Activated naive CD8-positive, alpha-beta T cell treated with anti-CD3 and anti-CD28 coated beads, Interleukin-2, amount 10 ng/mL, durations not matched to agents 7 days and 5 days (primary cell): ENCODE measurements at places on chromosomes 11 and 22. TPM values are rescaled to one million over a fixed set of nuclear protein-coding genes. Genes with fewer than 3 reads are reported as not detected.
A peak's percentile ranks its signal among the peaks of the same experiment; 100 is the strongest.

GRCh38 chr22:36228944-36229343 lies 10.4 kb downstream of the APOL2 start:
- DNase-seq = no peak

- peak; percentile 39 for DNase-seq
Observed at GRCh38 chr11:104705490-104706190, 192.6 kb downstream of the CASP12 start.

DNA sequence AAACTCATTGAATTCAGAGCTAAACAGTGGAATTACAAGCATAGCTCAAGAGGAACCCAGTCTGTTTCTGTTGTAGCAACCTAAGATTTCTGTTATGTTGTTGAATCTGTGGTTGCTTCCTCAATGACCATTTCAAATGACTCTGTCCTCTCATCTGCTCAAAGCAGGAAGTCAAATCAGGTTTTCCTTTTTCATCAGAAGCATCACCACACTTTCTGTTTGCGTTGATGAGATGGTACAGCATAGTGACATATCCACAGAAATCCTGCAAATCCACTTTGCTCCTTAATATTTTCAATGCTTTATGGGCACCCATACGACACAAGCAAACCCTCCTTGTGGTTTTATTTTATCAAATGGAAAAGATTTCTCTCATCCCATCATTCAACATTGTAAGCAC lies 12.6 kb upstream of the UCP2 start:
- peak; percentile 1 for DNase-seq

GRCh38 chr11:62015615-62016014 lies 48.2 kb upstream of the FTH1 start:
- DNase-seq = no peak

DNA sequence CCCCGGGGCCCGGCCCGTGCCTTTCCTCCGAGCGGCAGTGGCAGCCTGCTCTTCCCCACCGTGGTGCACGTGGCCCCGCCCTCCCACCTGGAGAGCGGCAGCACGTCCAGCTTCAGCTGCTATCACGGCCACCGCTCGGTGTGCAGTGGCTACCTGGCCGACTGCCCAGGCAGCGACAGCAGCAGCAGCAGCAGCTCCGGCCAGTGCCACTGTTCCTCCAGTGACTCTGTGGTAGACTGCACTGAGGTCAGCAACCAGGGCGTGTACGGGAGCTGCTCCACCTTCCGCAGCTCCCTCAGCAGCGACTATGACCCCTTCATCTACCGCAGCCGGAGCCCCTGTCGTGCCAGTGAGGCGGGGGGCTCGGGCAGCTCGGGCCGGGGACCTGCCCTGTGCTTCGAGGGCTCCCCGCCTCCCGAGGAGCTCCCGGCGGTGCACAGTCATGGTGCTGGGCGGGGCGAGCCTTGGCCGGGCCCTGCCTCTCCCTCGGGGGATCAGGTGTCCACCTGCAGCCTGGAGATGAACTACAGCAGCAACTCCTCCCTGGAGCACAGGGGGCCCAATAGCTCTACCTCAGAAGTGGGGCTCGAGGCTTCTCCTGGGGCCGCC lies 11.9 kb downstream of the C22orf31 start:
- DNase-seq = no peak

GRCh38 chr11:3132271-3132781 lies 32.8 kb downstream of the OSBPL5 start:
- no peak for DNase-seq

DNA sequence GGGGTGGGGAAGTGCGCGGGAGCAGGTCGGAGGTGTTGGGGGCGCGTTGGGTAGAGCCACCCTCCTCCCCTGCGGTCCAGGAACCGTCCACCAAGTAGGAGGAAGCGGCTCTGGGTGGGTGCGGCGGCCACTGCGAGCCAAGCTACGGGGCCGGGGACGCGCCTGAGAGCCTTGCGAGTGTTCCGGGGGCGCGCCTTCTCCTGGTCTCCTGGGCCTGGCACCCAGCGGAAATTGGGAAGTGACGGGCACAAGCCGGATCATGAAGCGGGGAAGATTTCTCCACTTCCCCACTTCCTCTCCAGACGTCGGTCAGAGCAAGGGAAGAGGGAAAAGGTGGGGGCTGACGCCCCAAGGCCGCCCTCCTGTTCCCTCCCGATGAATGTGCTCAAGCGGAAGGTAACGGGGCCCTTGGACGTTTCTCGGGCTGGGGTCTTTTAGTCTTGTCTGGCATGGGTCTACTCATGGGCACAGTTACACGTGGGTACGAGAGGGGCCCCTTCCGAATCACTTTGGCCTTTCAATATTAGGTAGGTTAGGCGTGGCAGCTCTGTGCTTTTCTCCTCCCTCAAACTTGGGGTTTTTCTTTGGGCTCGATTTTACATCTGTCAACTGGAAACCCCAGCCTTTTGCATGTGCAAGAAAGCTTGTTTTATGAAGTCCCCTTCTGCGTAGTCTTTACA lies 865 bp downstream of the RBM14 start:
- DNase-seq = no peak

Gene PATE4
- total RNA-seq = not detected

Gene KLHL35
- total RNA-seq = 0.65 TPM

Gene LRRC10B
- not detected for total RNA-seq

Gene DDI1
- not detected for total RNA-seq

Gene ADORA2A
- total RNA-seq = 29.1 TPM

Gene H19
- total RNA-seq = not detected
